ENCODE measurements at places on chromosomes 16 and 17. TPM values are rescaled to one million over a fixed set of nuclear protein-coding genes. Genes with fewer than 3 reads are reported as not detected.

GRCh38 chr17:40157973-40158372, 17.6 kb downstream of the CASC3 start:
- no peak overlapping the region for H3K27ac ChIP-seq
- peaks cover 19% of the 10 kb centered on the region for H3K4me1 ChIP-seq
- H3K27me3 ChIP-seq = no peaks in the 10 kb centered on the region
- H3K36me3 ChIP-seq = peaks cover 13% of the 10 kb centered on the region
- H3K4me3 ChIP-seq = no peak overlapping the region
- no peak for DNase-seq

CDC6 gene
- 0.42 TPM for total RNA-seq

DNA sequence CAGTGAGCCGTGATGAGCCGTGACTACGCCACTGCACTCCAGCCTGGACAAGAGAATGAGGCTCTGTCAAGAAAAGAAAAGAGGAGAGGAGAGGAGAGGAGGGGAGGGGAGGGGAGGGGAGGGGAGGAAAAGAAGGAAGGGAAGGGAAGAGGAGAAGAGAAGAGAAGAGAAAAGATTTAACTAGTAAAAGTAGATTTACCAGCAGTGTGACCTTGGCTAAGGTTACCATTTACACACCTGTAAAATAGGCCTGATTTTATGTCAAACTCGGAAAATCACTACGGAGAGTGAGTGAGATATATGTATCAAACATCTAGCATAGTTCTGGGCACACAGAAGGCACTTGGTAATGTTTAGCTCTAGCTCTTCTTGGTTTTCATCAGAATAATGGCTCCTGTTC, 109.2 kb downstream of the LYRM1 start:
- no peak overlapping the region for H3K4me3 ChIP-seq
- H3K4me1 ChIP-seq = no peaks in the 10 kb centered on the region
- DNase-seq = no peak
- H3K36me3 ChIP-seq = no peaks in the 10 kb centered on the region
- H3K27ac ChIP-seq = no peak overlapping the region

FBXL19 gene
- total RNA-seq = 13.7 TPM

DNA sequence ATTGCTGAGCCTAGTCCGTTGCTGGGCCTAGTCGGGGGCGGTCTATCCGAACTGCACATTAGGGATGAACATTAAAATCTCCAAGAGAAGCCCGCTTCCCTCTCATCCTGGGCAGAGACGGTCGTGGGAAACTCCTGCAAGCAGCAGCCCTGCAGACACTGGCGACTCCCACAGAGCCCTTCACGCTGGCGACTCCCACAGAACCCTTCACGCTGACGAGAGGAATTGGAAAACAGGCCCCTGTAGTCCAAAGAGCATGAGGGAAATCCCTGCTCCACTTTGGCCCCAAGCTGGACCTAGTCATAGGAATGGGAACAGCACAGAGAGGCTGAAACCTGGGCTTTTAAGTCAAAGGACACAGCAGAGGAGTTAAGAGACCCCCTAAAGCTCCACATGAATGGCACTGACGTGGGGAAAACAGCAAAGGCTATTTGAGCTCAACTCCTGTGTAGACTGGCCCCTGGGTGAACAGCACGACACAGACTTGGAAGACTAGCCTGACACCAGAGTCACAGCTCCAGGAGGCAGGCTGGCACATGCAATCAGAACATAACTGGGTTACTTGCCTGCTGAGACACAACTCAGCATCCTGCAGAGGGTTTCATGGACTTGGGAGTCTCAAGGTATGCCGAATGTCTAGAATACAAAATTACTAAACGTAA, 42.2 kb downstream of the WDR45B start:
- peaks cover 9% of the 10 kb centered on the region for H3K4me1 ChIP-seq
- no peak for DNase-seq
- H3K4me3 ChIP-seq = no peak overlapping the region
- peaks cover 14% of the 10 kb centered on the region for H3K36me3 ChIP-seq

DNA sequence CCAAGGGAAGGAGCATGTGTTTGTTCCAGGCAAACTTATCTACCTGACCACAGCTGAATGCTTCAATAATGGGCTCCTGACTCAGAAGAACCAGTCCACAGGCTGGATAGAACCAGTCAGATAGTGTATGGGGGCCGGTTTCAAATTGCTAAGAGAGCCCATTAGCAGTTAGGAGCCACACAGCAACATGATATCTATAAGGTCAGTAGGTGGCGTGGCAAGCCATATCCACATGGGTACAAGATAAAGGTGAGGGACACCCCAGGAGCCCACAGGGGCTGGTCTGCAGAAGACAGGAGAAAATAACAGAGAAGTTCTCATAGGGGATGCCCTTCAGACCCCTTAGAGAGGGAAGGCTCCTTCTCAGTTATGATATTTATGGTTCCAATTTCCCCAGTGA, 31.6 kb upstream of the CDRT15 start:
- H3K4me3 ChIP-seq = no peak overlapping the region
- no peak for DNase-seq
- peaks cover 3% of the 10 kb centered on the region for H3K27me3 ChIP-seq
- H3K4me1 ChIP-seq = no peaks in the 10 kb centered on the region

DNA sequence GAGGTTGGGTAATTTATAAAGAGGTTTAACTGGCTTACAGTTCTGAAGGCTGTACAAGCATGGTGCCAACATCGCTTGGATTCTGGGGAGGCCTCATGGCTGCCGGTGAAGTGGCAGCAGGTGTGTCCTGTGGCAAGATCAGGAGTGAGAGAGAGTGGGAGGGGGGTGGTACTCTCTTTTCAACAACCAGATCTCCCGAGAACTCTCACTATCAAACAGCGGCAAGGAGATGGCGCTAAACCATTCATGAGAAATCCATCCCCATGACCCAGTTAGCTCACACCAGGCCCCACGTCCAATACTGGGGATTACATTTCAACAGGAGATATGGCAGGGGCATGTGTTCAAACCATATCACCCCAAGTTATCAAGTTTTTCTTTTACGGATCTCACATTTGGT, 44.0 kb upstream of the CBX4 start:
- no peaks in the 10 kb centered on the region for H3K4me1 ChIP-seq
- no peaks in the 10 kb centered on the region for H3K36me3 ChIP-seq
- no peak overlapping the region for H3K4me3 ChIP-seq
- H3K27ac ChIP-seq = no peak overlapping the region
- peaks cover 50% of the 10 kb centered on the region for H3K27me3 ChIP-seq
- no peak for DNase-seq

DNA sequence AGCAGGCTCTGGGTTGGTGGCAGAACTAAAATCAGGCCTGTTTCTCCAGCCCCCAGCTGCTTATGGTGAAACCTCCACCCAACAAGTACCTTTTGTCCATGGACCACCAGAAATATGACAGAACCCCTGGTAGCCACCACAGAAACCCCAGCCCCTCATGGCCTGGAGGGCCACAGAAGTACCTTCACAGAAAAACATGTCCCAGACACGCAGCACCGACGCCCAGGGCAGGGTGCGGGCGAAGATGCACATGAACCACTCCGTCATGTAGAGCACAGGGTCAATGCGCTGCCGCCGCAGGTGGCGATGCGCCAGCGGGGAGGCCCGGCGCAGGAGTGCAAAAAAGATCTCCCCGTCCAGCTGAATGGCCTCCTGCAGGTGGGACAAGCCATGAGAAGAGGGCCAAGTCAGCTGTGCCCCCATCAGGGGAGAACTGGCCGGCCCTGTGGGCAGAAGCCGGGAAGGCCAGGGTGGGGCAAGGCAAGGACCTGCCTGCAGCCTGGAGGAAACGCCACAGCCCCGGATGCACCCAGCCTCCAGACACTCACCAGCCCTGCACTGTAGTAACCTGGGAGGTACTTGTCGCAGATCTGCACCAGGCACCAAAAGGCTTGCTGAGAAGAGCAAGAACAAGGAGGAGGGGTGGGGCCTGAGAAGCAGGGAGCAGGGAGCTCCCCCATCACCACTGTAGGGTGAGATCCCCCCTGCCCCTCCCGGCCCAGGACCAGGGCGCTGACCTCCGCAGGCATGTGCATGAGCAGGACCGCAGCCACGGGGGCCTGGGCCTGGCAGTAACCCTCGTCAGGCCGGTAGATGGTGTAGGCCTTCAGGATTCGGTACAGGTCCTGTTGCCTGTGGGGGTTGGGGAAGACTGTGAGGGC, 4.1 kb upstream of the CD2BP2 start:
- DNase-seq = no peak
- H3K36me3 ChIP-seq = peaks cover 58% of the 10 kb centered on the region
- H3K4me3 ChIP-seq = no peak overlapping the region
- H3K4me1 ChIP-seq = peaks cover 10% of the 10 kb centered on the region
- H3K27me3 ChIP-seq = no peaks in the 10 kb centered on the region

DNA sequence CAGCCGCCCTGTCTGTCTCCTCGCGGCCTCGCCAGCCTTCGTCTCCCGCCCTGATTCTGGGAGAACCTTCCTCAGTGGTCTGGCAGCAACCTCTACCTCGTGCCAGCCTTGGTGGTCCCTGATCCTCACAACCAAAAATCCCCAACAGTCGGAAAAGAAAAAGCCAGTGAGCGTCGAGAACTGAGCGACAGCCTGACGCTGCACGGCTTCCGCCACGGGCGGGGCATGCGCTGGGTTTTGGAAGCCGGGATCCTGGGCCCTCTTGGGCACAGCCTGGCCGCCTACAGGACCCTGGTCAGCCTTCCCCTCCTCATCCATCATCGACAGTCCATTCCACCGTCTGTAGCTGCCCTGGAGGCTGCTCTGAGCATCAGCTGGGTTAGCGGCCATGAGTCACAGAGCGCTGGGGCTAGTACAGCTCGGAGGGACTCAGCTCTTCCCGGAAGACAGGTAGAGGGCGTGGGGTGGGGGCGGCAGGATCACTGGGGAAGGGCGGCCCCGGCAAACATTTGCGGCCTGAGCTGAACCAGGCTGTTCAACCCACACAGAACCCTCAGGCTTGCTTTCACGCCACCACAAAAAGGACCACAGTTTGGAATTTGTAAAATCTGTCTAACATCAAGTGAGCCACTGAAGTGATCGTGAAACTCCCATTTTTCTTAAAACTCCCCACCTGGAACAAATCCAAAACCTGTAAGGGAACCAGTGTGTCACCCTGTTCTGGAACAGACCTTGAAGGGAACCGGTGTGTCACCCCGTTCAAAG, 55.4 kb upstream of the DOC2B start:
- no peaks in the 10 kb centered on the region for H3K4me1 ChIP-seq
- no peak overlapping the region for H3K27ac ChIP-seq
- DNase-seq = no peak
- no peak overlapping the region for H3K4me3 ChIP-seq

RNF112 gene
- total RNA-seq = 4.9 TPM

ZCCHC14 gene
- total RNA-seq = 17.2 TPM

DNA sequence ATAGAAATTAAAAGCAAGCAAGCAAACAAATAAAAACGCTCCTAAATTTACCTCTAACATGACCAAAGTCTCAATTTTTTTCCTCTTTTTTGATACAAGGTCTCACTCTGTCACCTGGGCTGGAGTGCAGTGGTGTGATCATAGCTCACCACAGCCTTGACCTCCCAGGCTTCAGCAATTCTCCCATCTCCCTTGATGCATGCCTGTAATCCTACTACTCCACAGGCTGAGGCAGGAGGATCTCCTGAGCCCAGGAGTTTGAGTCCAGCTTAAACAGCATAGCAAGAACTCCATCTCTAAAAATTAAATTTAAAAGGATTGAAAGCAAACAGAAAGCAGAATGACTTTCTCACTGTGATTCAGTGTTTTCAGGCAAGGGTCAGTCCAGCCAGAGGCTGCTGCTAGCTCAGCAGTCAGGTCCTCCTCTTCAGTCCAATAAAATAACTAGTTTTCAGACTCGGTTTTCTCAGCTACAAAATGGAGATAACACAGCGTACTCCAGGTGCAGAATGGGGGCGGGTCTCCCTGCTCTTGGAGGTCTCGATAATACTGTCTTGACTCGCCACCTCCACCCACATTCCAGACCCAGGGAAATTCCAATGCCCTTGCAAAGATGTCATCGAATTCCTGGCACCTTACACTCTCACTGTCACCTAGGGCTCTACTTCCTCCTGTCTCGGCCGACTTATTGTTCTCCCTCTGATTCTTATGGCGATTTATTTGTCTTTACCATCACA, 20.7 kb upstream of the MRTFB start:
- no peaks in the 10 kb centered on the region for H3K27me3 ChIP-seq
- no peaks in the 10 kb centered on the region for H3K36me3 ChIP-seq
- no peaks in the 10 kb centered on the region for H3K4me1 ChIP-seq

- H3K27me3 ChIP-seq = no peaks in the 10 kb centered on the region
- H3K36me3 ChIP-seq = no peaks in the 10 kb centered on the region
- H3K4me1 ChIP-seq = peaks cover 33% of the 10 kb centered on the region
- H3K4me3 ChIP-seq = peak overlapping the region; percentile 61
Measured at GRCh38 chr17:58531661-58532554, 17.5 kb upstream of the MTMR4 start.

ZSCAN32 gene
- total RNA-seq = 15.8 TPM

- no peaks in the 10 kb centered on the region for H3K27me3 ChIP-seq
- no peaks in the 10 kb centered on the region for H3K36me3 ChIP-seq
- no peak overlapping the region for H3K4me3 ChIP-seq
- H3K4me1 ChIP-seq = peaks cover 8% of the 10 kb centered on the region
- H3K27ac ChIP-seq = no peak overlapping the region
- DNase-seq = no peak
Measured at GRCh38 chr16:11593581-11593980, 6.9 kb upstream of the LITAF start.

GALR2 gene
- not detected for total RNA-seq

DNA sequence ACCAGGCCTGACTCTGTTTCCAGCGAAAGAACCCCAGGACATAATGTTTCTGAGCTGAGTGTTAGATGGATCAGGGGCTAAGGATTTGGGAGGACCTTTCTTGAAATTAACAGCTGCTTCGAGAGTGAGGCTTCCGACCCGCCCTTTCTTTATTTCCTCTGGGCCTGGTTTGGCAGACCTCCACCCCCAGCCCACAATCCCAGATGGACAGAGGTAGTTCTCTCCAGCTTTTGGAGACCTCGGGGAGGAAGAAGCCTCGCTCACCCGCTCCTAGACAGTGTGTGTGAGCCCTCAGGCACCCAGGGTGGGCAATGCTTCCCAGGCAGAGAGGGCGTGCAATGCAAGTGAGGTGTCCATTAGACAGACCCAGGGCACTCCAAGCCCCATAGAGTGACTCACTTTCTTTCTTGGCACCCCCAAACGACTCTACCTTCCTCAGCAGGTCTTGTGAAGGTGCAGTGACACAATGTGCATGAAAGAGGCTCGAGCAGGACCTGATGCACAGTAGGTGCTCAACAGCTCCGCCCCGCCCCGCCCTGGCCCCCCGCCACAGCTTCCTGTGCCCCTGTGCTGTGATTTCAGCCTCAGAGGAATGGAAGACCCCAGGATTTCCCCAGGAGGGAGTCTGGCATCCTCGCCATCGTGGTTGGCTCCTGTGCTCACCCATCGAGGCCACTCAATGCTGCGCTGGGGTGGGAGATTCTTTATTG, 50.7 kb upstream of the TOB1 start:
- no peak for DNase-seq
- peaks cover 28% of the 10 kb centered on the region for H3K4me1 ChIP-seq
- H3K27me3 ChIP-seq = no peaks in the 10 kb centered on the region
- no peak overlapping the region for H3K27ac ChIP-seq
- no peak overlapping the region for H3K4me3 ChIP-seq
- H3K36me3 ChIP-seq = no peaks in the 10 kb centered on the region

- no peaks in the 10 kb centered on the region for H3K27me3 ChIP-seq
- H3K4me3 ChIP-seq = no peak overlapping the region
- H3K36me3 ChIP-seq = no peaks in the 10 kb centered on the region
- H3K27ac ChIP-seq = no peak overlapping the region
Measured at GRCh38 chr17:81432941-81433340, 37.7 kb downstream of the BAHCC1 start.

CHST4 gene
- total RNA-seq = not detected

GRCh38 chr17:70879401-70879800, 710.1 kb downstream of the KCNJ2 start:
- H3K4me1 ChIP-seq = no peaks in the 10 kb centered on the region
- no peaks in the 10 kb centered on the region for H3K27me3 ChIP-seq
- no peak overlapping the region for H3K4me3 ChIP-seq

SHBG gene
- total RNA-seq = 0.83 TPM

- peaks cover 20% of the 10 kb centered on the region for H3K4me1 ChIP-seq
- H3K4me3 ChIP-seq = no peak overlapping the region
- no peaks in the 10 kb centered on the region for H3K27me3 ChIP-seq
- no peak overlapping the region for H3K27ac ChIP-seq
- no peaks in the 10 kb centered on the region for H3K36me3 ChIP-seq
- DNase-seq = no peak
Measured at GRCh38 chr16:56257239-56257638, 66.0 kb downstream of the GNAO1 start.
